ENCODE measurements at places on chromosomes 5 and 9.
A peak's percentile ranks its signal among the peaks of the same experiment; 100 is the strongest.

- DNase-seq: no peak
Measured at GRCh38 chr5:14386884-14387624, 194.5 kb upstream of the OTULINL start.

GRCh38 chr5:110957934-110958333 lies 113.6 kb upstream of the TSLP start:
- DNase-seq: no peak

GRCh38 chr5:37254581-37254980 lies 5.4 kb upstream of the CPLANE1 start:
- no peak for DNase-seq

DNA sequence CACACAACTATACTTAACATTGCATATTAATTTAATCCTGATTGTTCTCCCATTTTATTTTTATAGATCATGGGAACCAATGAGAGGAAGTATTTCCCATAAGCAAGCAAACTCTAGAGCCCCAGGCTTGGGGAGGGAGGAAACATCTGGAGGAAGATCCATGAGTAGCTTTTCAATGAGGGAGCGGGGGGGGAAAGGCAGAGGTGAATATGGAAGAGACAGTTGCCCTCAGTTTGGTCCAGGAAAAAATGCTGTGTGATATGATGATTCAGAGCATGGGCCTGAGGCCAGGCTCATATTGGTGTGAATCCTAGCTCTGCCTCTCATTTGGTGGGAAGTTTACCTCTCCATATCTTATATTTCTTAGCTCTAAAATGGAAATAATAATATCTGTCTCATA lies 42.2 kb upstream of the ALDOB start:
- no peak for DNase-seq

- DNase-seq: no peak
Measured at GRCh38 chr5:160339406-160340130, 27.2 kb upstream of the CCNJL start.

- DNase-seq: peak; percentile 43
Measured at GRCh38 chr9:114288193-114289091, 34.5 kb upstream of the ORM1 start.

- DNase-seq: no peak
Measured at GRCh38 chr5:114977979-114978573, 191.6 kb downstream of the TRIM36 start.

GRCh38 chr5:78496373-78496772 lies 136.0 kb downstream of the SCAMP1 start:
- no peak for DNase-seq
